ENCODE measurements at places on chromosomes 7 and 10. TPM values are rescaled to one million over a fixed set of nuclear protein-coding genes. Genes with fewer than 3 reads are reported as not detected.
A peak's percentile ranks its signal among the peaks of the same experiment; 100 is the strongest.

ACSL5 gene
- 0.64 TPM for total RNA-seq

MKI67 gene
- 19.7 TPM for total RNA-seq

DNA sequence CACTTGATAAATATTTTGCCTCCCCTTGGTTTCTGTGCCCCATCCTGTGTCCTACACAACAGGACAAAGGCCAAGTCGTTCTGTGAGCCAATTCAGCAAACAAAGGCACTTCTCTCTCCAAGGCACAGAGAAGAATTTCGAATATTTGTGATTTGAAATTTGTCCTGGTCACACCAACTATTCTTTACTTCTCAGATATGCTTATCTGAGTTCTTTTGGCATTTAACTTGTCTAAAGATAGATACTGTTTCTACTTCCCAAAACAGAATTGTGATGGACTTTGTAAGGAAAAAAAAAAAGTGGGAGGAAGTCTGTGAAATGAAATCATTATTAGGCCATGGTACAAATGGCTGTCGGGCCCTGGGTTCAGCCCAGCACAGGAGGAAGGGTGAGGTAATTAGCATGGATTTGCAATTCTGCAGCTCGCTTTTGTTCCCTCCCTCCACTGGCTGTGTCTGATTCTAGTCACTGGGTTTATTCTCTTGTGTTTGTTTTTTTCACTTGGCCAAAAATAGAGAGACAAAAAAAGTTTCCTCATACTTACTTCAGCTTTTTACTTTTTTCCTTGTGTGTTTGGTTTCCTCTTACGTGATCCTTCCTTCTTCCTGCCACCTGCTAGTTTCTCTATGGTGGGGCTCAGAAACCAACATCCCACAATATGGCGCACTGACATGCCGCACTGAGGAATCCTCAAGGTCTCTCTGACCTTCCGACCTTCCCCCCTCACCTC is 108.2 kb upstream of the MKLN1 start:
- peaks cover 3% of the 10 kb centered on the region for H3K4me1 ChIP-seq
- no peak for DNase-seq
- no peak overlapping the region for H3K27ac ChIP-seq
- H3K36me3 ChIP-seq, result no peaks in the 10 kb centered on the region
- peaks cover 3% of the 10 kb centered on the region for H3K27me3 ChIP-seq

DNA sequence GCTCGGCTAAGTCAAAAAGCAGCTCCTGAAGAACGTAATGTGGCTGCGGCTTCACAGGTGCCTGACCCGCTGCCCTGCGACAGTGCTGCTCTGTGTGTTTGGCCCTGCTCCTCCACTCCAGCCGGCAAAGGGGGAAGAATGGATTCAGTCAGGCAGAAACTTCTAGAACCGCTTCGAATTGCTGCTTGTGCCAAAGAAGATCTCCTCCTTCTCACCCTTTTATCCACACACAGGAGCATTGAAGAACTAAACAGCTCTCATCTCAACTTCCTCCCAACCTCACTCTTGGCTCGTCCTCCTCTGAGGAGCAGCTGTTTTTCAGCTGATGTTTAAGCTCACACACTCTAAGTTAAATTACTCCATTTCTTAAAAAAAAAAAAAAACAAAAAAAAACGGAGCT is 651.4 kb downstream of the INHBA start:
- peaks cover 2% of the 10 kb centered on the region for H3K27me3 ChIP-seq
- no peak for DNase-seq
- H3K4me3 ChIP-seq, result no peak overlapping the region
- no peaks in the 10 kb centered on the region for H3K36me3 ChIP-seq
- H3K4me1 ChIP-seq, result peaks cover 18% of the 10 kb centered on the region

LIPN gene
- not detected for total RNA-seq

CDC14C gene
- not detected for total RNA-seq

- H3K27me3 ChIP-seq, result peaks cover 6% of the 10 kb centered on the region
- peaks cover 12% of the 10 kb centered on the region for H3K4me1 ChIP-seq
- peaks cover 19% of the 10 kb centered on the region for H3K36me3 ChIP-seq
- DNase-seq, result no peak
- peak overlapping the region; percentile 78 for H3K27ac ChIP-seq
These were observed 799 bp downstream of the INTS1 start for GRCh38 chr7:1503390-1503789.

- H3K27ac ChIP-seq, result no peak overlapping the region
- no peak overlapping the region for H3K4me3 ChIP-seq
- peaks cover 5% of the 10 kb centered on the region for H3K27me3 ChIP-seq
- no peaks in the 10 kb centered on the region for H3K36me3 ChIP-seq
These were observed 18.6 kb upstream of the ZNF32 start for GRCh38 chr10:43667317-43667731.

GRCh38 chr7:2970307-2970664 is 73.4 kb downstream of the CARD11 start:
- peaks cover 5% of the 10 kb centered on the region for H3K27me3 ChIP-seq
- no peak for DNase-seq
- no peak overlapping the region for H3K4me3 ChIP-seq
- H3K4me1 ChIP-seq, result no peaks in the 10 kb centered on the region
- no peak overlapping the region for H3K27ac ChIP-seq

TMEM26 gene
- total RNA-seq, result 0.15 TPM

DNA sequence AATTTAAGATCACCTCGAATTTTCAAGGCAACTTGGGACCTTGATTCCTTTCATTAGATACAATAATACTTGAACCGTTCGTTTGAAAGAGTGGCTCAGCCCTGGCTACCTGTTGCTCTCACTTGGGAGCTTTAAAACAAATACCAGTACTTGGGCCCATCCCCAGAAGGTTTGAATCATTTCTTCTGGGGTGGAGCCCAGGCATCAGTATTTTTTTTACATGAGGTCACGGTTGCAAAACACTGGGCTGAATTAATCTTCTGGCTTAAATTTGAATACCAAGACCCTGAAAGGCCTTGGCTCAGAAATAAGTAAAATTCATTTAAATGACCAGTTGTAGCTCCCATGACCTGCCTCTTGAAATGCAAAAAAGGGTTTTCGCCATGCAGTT is 214.9 kb downstream of the CREB5 start:
- DNase-seq, result no peak
- peaks cover 24% of the 10 kb centered on the region for H3K4me1 ChIP-seq
- no peak overlapping the region for H3K27ac ChIP-seq
- no peaks in the 10 kb centered on the region for H3K36me3 ChIP-seq
- no peak overlapping the region for H3K4me3 ChIP-seq
- H3K27me3 ChIP-seq, result no peaks in the 10 kb centered on the region

GRCh38 chr10:127984945-127985344 is 78.0 kb downstream of the PTPRE start:
- H3K4me3 ChIP-seq, result peak overlapping the region; percentile 82
- peaks cover 4% of the 10 kb centered on the region for H3K27me3 ChIP-seq
- DNase-seq, result no peak
- peak overlapping the region; percentile 55 for H3K27ac ChIP-seq

OR2A7 gene
- total RNA-seq, result 2.6 TPM

All from endothelial cell (in vitro differentiated cells).